ENCODE measurements at places on chromosomes 7 and 10.

- DNase-seq: no peak
These were observed 146.9 kb downstream of the TPST1 start for GRCh38 chr7:66352071-66352470.

DNA sequence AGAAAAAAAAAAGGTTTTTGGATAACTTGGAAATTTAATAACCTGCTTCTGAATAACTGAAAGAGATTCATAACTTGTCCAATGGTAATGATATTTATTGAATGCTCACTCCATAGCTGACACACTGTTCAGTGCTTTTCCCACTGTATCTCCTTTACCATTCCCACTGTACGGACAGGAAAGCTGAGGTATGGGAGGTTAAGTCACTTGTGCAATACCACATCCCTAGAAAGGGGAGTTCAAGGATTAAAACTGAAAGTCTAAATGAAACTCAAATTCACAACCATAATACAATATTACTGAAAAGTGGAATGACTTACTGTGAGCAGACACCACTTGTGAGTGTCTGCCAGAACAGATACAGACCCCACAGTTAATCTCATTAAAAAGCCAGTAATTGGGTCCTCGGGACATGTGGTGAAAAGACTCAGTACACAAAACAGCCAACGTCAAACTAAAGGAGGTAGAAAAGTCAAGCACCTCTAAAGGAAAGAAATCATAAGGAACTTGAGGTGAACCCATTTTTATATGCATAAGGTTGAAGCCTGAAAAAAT is 13.8 kb upstream of the RHOBTB1 start:
- DNase-seq: no peak

- DNase-seq: no peak
These were observed 93.7 kb downstream of the COBL start for GRCh38 chr7:51222916-51223315.

GRCh38 chr7:80505900-80506500 is 5.9 kb downstream of the GNAT3 start:
- DNase-seq: no peak

DNA sequence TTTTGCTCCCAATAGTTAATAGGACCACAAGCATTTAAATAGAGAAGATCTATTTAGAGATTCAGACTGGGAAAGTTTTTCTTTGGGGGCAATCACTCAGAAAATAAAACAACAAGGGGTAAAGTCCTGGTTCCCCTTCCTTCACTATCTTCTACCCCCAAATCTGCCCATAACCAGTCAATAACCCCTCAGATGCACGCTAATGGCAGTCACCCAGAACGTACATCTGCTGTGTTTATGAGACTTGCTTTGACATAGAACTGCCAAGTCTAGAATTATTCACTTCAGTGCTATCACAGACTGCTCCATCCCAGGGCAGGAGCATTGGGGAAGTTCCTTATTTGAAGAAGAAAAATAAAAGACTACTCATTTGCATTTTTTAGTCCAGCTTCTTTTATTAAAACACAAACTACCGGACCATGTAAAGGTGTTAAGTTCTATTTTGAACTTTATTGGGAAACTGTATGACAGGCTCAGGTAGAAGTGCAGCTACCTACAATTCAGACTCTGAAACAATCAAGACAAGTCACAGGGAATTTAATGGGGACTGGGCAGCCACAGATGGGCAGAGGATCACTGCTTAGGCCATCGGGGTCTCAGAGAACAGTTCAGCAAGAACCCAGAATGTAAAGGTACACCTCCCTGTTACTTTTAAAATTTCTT is 38.4 kb downstream of the ANK3 start:
- DNase-seq: no peak

DNA sequence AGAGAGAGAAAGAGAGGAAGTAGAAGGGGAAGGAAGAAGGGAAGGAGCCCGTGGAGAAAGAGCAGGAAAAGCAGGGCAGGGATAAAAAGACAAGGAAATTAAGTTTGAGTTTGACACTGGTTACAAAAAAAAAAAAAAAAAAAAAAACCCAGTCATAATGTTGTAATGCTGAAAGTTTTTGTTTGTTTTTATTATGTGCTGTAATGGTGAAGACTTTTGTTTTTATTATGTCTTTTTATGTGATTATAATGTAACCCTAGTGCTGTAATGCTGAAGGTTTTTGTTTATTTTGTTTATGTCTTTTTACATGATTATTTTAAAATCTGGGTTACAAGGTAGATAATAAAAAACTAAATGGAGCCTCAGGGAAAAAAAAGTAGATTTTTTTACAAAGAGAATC is 184.8 kb downstream of the SEMA3A start:
- DNase-seq: no peak

DNA sequence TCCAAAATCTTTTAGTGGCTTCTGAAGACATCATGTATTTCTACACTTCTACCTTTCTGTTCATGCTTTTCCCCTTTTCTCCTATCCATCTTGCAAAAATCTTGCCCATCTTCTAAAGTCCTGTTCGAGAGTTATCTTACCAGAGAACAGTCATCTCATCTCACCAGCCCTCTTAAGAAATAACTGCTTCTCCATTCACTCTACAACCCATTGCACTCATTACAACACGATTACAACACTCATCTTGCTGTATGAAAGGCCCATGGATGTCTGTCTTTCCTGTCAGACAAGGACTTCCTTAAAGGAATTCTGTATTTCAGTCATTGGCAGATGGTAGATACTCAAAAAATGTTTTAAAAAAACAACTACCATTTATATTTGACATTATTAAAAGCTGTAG is 30.8 kb downstream of the ZNF438 start:
- no peak for DNase-seq

DNA sequence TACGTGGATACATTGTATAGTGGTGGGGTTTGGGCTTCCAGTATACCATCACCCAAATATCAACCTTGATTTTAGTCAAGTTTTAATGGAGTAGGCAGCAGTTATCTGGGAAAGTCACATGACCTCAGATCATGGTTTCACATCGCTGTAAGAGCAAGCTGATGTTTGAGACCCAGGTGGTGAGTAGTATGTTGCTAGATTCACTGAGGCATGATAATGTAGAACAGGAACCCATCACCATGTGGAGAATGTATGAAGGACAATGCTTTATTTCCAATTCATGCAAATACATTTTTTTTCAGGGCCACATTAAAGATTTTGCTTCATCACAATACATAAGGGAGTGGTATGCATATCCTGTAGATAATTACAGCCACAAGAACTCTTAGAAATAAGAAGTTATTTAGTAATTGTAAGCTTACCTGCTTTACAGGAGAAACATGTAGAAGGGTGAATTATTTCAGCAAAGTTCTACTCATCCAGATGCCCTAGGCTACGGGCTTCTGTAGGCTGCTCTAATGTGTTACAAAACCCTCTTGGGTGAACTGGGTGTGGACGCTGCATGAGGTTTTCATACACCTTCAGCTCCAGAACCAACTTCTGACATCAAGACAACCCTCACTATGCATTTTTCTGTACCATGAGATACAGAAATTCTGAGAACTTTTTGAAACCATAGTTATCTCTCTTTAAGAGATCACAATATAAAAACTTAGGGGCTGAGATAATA is 27.6 kb upstream of the LAMB4 start:
- no peak for DNase-seq

- no peak for DNase-seq
These were observed 49.1 kb downstream of the EBF3 start for GRCh38 chr10:129914960-129915359.

GRCh38 chr10:89030791-89031190 is 40.2 kb downstream of the FAS start:
- no peak for DNase-seq

DNA sequence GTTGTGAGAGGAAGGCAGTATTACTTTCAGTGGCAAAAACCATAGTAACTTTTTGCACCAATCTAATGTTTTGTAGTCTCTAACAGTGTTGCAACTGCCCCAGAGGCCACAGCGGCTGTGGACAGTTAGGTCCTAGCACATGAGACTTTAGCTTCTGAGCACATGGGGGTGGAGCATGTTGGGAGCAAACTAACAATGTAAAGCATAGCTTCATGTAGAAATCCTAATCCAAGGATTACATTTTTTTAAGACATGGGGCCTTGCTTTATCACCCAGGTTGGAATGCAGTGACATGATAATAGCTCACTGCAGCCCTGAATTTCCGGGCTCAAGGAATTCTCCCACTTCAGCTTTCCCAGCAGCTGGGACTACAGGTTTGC is 49.0 kb downstream of the LAMB1 start:
- no peak for DNase-seq

GRCh38 chr7:132245539-132245938 is 330.7 kb downstream of the PLXNA4 start:
- DNase-seq: no peak

DNA sequence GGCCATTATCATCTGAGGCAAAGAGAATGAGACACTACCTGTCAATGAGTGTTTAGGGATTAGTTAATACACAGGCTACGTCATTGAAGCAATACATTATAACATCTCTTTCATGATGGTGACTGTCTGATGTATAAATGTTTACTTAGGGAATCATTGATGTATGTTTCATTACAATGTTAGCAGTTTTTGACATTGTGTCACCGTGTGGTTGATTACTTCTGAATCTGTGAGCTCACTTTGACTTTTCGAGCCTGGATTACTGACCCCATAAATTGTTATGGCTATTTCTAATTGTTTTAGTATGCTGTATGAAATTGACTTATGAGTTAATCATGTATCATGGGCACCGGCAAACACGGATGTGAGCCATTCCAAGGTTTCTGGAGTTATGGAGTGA is 494.0 kb downstream of the MAGI2 start:
- DNase-seq: no peak

- no peak for DNase-seq
These were observed 219.0 kb upstream of the AKR1E2 start for GRCh38 chr10:4606856-4607636.

GRCh38 chr7:84484502-84485079 is 290.0 kb upstream of the SEMA3A start:
- no peak for DNase-seq

DNA sequence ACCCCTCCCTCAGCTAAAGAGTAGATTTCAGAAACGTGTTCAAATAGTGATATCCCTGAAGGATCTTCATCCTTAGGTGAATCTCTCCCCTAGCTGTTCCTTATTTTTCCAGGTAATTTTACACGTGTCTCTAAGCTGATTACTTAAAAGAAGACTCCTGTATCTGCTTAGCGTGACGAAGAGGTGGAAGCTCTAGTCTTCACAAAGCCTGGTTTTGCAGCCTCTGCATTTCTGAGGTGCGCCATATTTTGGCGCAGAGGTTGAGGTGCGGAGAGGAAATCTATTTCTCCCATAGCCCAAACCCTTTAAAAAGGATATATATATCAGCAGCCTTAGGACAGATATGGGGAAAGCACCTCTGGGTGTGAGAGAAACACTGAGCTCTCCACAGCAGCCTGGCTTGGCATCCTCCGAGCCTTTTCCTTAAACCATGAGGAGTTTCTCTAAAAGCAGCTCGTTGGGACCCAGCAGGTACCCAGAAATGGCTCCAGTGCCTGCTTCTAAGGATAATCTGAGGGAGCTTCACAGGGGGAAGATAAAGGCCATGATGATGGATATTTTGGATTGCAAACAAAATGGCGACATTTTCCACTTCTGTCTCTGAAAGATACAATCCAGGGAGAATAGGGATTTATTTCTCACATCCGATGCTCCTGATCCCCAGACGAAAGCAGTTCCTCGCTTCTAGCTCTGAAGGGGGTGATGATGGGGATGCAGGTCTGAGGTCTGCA is 3.0 kb upstream of the HOXA2 start:
- DNase-seq: no peak

DNA sequence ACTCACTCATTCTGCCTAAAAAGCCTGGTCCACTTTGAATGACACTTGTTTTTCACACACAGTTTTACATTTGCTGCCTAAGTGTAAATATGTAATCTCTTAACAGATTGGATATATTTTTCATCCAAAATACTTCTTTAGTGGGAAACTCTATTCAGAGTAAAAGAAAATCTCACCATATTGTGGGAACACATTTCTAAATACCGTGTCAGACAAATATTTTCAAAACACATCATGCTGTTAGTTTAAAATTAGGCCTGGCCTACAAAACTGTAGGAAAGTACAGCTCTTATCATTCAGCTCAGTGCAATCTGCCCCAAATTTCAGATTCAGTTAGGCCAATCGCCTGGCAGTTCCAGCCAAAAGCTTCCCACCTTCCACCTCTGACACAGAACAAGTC is 849.8 kb downstream of the NXPH1 start:
- DNase-seq: no peak

DNA sequence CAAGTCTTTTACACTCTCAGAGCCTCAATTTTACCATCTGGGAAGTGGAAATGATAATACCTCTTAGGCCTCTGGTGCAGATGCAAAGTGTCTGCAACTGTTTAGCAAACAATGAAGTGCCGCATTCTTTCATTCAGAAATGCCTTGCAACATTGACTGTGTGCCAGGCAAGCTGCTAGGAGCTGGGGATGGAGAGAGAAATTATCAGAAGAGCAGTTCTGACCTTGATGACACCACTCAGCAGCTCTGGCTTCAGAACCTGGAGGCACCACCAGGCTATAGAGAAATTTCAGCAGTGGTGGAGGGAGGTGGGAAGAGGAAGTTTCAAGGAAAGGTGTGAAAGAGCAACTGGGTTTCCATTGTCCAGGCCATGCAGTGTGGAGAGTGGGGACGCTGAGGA is 78.1 kb upstream of the HABP2 start:
- DNase-seq: no peak

DNA sequence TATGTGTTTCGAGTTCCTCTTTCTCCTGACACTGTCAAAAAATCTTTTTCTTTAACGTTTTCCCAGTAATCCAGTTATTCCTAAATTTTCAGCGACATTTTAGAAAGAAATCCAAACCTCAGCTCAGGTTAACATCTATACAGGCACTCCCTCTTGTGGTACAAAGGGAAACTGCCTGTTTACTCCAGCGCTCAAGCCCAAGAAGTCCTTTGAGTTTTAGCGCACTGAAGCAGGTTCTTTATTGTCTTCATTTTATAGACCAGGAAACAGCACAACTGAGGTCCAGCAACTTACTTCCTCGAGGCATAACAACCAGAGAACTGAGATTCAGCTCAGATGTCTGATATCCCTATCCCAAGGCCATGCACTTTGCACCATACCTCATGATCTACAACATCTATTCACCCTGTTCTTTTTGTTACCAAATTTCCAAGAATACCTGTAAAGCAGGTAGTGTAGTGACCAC is 287.2 kb upstream of the MKLN1 start:
- DNase-seq: no peak

GRCh38 chr10:103232772-103233488 is 12.8 kb upstream of the RPEL1 start:
- DNase-seq: no peak

GRCh38 chr10:102831322-102832071 is 5.7 kb downstream of the CYP17A1 start:
- DNase-seq: no peak

- DNase-seq: no peak
These were observed 41.7 kb downstream of the TNPO3 start for GRCh38 chr7:129013048-129013724.

- DNase-seq: no peak
These were observed 99.6 kb upstream of the BMPER start for GRCh38 chr7:33805630-33806233.

GRCh38 chr7:1404460-1404809 is 54.8 kb downstream of the MICALL2 start:
- DNase-seq: no peak

GRCh38 chr7:47147213-47147631 is 434.7 kb downstream of the TNS3 start:
- DNase-seq: no peak

GRCh38 chr7:133551466-133551865 is 298.6 kb downstream of the EXOC4 start:
- DNase-seq: no peak

- DNase-seq: no peak
These were observed 244.6 kb downstream of the SORCS1 start for GRCh38 chr10:106919871-106920282.

GRCh38 chr10:109202111-109202510 is 721.2 kb downstream of the XPNPEP1 start:
- no peak for DNase-seq
